ENCODE measurements at places on chromosomes 13 and 19. TPM values are rescaled to one million over a fixed set of nuclear protein-coding genes. Genes with fewer than 3 reads are reported as not detected.

- DNase-seq: no peak
Measured at GRCh38 chr13:99626461-99627082, 125.3 kb downstream of the TM9SF2 start.

DNA sequence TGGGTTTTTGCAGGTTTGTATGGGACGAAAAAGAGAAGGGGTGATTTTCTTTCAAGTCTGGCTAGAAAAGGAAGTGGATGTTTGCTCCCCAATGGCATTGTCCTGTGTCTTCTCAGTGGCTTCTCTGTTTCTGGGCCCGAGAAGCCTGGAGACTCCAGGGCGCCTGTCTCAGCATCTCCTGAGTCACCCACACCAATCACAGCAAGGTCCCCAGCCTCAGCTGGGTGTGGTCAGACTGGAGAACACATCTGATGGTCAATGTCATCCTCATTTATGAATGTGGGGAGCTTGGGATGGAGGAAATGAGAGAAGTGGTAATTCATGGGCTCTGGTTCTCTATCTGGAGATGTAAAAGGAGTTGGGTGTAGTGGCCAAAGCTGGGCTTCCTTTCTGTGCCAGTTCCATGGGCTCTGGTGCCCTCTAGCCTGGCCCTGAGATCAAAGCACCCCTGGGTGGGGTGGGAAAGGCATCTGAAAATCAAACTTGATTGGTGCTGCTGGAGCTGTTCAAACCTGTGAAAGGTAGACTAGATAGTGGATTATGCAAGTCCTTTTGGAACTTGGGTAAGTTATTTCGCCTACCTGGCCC, 13.4 kb downstream of the RASL11A start:
- no peak for DNase-seq

GRCh38 chr19:5145521-5146511, 176.9 kb downstream of the KDM4B start:
- no peak for DNase-seq

DNA sequence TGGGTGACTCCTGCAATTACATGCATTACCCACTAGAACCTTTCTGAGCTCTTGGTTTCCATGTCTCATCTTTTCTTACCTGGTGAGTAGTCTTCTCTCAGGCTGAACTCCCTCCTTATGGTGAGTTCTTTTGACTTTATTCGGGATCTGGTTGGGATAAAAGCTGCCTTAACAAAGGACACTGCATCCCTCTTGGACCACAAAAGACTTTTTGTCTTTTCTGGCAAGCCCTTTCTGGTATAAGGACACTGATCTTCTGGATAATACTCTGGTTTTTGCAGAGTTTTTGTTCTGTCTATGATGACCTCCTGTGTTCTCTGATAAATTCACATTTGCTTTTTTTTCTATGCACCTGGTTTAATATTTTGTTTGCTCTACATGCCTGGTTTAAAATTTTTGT, 66.7 kb downstream of the SLITRK1 start:
- peak; percentile 34 for DNase-seq

DNA sequence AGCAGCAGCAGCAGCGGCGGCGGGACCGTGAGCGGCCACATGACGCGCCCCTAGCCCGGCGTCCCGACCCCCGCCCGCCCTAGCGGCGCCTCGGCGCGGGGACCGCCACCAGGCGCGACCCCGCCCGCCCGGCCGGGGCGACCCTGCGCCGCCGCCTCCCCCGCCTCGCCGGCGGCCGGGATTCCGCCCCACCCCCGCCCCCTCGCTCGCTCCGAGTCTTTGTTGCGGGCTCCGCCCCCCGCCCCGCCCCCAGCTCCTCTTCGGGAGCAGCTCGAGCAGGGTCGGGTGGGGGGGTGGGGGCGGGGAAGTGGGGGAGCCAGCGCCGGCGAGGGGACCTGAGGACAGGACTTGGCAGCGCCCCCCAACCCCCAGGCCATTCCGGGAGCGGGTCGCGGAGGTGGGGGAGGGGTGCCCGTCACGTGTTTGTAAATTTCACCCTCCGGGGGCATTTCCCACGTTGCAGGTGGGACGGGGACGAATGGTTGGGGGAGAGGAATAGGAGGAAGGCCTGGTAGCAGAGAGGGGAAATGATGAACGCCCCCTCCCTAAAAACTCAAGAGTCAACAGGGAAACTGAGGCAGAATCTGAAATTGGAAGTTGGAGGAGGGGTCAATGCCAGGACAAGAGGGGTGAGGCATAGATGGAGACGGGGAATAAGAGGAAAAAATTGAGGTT, at the start of gene OLFM2:
Gene OLFM2, minus strand, starts transcription at position 190 of the 675 bp plus-strand sequence. Its CDS starts 149 bp downstream, at position 41.
- peak; percentile 90 for DNase-seq

GRCh38 chr13:64480672-64481071, 2749.5 kb downstream of the PCDH9 start:
- no peak for DNase-seq

DNA sequence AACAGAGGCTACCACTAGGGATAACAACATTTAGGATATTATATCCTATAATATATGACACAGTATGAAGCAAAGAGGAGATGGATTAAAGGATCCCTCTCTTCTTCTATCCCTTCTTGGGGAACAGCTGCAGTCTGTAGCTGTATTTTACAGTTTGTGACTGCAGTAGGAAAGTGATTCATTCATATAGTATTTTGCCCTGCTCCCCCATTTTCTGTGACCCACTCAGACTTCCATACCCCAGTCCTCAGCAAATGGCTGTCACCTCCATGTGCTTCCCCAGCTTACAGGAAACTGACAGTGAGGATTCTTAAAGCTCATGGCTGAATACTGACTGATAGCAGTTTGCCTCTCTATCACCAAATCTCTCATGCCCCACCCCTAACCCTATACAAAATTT, 27.5 kb downstream of the MICU2 start:
- no peak for DNase-seq

DNA sequence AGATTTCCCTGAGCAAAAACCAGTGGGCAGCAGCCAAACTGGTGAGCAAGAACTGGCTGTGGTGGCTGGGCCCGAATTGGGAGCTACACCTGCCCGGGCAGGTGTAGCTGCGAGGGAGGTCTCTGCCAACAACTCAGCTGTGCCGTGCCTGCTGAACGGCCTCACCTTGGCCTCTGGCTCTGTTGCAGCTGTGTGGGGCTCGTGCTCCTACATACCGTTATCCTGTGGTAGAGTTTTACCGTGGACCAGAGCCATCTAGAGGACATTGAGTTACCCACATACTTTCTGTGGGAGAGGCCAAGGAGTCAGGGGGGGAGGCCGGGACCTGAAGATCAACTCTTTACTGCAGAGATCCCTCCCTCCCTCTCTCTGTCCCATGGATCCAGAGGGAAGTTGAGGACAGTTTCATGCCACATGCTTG, 113.2 kb downstream of the TM9SF2 start:
- peak; percentile 66 for DNase-seq

GRCh38 chr19:7083076-7083956, 13.8 kb downstream of the ZNF557 start:
- DNase-seq: peak; percentile 59

Gene LGALS7B
- 2.4 TPM for total RNA-seq

Gene NDFIP2
- 28.7 TPM for total RNA-seq

Gene ZNF575
- total RNA-seq: not detected
